SJCRH30 (cell line): ENCODE measurements at places on chromosomes 6 and 20. TPM values are rescaled to one million over a fixed set of nuclear protein-coding genes. Genes with fewer than 3 reads are reported as not detected.

GRCh38 chr20:53839423-53840176, 230.8 kb downstream of the BCAS1 start:
- DNase-seq, result peak; percentile 50

The TUBB2B gene
- 54.1 and 57.9 TPM in 2 replicates for total RNA-seq

DNA sequence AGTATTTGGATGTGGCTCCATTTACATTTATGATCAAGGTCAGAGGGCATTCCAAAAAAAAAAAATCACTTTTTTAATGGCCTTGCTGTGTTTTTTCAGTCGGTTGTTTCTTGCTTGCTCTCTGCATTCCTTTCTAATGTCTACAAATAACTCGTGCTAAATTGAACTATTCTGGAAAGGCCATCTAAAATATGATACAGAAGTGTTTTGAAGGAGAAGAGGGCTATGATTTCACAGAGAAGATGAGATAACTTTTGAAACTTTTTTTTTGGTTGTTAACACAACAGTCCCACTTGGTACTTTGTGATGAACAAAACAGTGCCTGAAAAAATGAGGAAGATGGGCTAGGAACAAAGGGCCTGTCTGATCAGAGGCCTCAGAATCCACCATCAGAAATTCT, 156.1 kb upstream of the SMLR1 start:
- no peak for DNase-seq

GRCh38 chr20:61818746-61819573, 246.7 kb downstream of the TAF4 start:
- DNase-seq, result no peak

- no peak for DNase-seq
These were observed 52.4 kb upstream of the ERVFRD-1 start for GRCh38 chr6:11163932-11164331.

DNA sequence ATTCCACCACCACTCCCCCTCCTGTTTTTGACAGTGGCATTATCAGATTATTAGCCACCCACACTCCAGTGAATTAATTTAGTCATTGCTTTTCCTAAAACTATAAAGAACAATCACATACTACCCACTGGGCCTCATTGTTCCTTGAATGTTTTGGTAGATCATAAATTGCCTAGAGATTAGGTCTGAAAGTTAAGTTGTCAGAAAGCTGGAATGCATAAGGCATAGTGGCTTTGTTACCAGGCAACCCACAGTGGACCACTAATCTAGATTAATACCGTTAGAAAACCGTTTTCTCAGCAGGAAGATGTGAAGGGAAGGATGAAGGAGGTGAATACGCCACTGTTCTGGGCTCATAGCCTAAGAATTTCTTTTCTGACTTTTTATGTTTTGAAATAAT, 75.6 kb downstream of the SAMD3 start:
- DNase-seq, result no peak

GRCh38 chr20:46308258-46309157, at the start of gene CDH22:
CDH22 (minus strand) TSS chr20:46308498; CDS start chr20:46251294, 57,204 bp downstream.
- peak; percentile 39 for DNase-seq

DNA sequence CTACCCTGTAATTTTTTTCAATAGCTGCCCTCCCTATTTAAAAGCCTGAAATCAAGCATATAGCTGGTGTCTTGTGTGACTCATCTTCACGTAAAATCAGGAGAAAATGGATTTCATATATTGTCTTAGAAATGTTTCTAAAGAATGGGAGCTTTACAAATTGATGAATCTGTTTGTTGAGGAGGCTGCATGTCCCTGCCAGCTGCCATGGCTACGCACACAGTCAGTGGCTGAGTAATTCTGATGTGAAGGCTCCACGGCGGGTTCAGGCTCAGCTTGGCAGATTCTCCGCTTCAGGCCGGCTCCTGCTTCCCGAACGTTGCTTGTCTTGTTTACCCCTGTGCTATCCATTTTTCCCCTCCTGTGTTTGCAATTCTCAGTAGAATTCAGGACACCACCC, 82.8 kb downstream of the CCDC170 start:
- DNase-seq, result no peak

DNA sequence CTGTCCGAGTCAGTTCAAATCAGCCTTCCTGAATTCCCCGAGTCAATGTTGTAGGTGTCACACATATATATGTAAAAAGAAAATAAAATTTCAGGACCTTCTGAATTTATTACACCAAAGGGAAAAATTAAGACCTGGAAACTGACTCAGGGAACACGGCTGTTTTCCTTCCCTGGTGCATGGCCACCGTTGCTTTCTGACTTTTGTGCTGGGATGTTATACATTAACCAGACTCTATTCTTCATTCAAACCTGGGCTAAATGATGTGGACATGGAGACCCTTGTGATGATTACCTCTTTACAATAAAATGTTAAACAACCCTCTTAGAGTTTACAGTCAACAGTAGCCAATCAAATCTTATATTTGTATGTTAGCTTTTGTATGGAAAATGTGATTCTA, 51.4 kb upstream of the PLEKHG1 start:
- no peak for DNase-seq

The TMEM200A gene
- total RNA-seq, result 1.9 TPM in 2 replicates

DNA sequence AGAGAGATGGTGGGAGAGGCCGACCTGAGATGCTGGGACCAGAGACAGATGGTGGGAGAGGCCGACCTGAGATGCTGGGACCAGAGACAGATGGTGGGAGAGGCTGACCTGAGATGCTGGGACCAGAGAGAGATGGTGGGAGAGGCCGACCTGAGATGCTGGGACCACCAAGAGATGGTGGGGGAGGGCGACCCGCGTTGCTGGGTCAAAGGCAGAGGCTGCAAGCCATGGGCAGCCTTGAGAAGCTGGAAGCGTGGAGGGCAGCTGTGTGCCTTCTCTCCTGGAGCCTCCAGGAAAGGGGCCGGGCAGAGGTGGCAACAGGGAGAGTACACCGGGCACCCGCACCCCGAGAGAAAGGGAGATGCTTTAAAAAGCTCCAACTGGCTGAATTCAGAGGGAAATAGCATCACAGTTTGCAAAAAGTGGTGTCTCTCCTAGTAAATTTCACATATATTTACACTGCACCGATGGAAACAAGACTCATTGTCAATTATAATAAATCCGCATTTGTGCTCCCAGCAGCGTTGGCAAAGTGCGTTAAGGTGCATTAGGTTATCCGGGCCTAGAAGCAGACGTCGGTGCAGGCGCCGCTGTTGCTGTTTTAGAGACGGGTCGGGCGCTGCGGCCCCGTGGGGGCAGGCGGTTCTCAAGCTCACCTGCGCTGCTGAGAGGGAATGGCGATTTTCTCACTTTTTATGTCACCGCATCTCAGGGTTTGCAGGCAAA, 132.4 kb downstream of the DLL1 start:
- DNase-seq, result no peak

The SLC35B3 gene
- total RNA-seq, result 9.6 and 12.0 TPM in 2 replicates

- DNase-seq, result no peak
These were observed 106.2 kb downstream of the ERMARD start for GRCh38 chr6:169857343-169858292.

DNA sequence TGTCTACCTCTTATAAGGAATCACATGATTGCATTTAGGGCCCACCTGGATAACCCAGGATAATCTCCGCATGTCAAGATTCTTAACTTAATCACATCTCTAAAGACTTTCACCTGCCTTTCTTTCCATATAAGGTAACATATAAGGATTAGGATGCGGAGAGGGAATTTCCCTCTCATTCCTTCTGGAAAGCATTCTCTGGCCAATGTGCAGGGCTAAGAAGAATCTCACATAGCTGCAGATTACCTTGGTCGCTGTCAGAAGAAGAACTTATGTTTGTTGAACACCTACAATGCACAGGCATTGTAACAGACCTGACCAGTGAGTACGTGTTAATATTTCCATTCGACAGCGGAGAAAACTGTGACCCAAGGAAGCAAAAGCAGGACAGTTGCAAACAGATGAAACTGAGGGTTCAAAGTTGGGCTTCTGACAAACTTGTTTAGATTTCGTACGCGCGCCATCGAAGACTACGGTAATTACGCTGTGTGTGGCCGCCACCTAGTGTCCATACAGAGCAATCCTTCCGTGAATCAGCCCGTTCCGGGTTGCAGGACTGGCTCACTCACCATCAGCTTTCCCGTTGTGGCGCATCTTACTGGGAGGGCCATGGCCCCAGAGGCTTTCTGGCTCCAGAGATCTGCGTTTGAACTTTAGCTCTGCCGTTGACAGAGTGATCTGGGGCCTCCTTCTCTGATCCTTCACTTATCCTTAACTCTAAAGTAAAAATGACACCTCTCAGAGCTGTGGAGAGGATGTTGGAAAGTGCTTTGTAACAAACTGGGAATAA, 9.5 kb downstream of the C20orf202 start:
- DNase-seq, result peak; percentile 80
